ENCODE measurements at places on chromosomes 2 and 18.

- DNase-seq, result no peak
These were observed 115.3 kb downstream of the MBD2 start for GRCh38 chr18:54109131-54109683.

DNA sequence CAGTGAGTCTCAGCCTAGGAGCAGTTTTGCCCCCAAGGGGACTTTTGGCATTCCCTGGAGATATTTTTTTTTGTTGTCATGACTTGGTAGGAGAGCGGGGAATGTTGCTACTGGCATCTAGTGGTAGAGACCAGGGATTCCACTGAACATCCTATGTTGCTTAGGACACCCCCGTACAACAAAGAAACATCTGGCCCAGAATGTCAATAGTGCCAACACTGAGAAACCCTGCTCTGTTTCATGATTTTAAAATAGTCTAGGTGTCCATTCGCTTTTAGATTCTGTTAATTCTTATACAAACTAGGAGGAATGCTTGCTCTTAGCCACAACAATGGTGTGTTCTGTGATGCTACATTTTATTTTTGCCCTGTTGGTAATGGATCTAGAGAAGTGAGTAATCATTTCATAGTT, 225.8 kb upstream of the SIX3 start:
- DNase-seq, result peak; percentile 19

DNA sequence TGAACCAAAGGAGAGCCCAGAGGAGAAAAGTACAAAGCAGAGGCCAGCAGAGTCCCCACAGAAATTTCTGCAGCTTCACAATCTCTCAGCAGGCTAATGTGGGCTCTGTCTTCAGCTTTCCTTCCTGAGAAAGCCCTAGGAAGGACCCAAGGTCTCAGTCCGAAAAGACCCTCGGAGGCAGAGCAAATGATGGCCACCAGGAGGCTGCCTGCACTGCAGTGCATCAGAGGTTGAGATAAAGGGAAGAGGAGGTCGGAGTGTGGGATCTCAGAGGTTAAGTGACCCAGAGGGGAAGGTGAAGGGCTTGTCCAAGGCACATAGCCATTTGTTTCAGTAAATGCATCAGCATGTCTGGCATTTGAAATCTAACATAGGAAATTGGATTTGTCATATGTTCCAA, 299.1 kb upstream of the SLC14A2 start:
- no peak for DNase-seq

DNA sequence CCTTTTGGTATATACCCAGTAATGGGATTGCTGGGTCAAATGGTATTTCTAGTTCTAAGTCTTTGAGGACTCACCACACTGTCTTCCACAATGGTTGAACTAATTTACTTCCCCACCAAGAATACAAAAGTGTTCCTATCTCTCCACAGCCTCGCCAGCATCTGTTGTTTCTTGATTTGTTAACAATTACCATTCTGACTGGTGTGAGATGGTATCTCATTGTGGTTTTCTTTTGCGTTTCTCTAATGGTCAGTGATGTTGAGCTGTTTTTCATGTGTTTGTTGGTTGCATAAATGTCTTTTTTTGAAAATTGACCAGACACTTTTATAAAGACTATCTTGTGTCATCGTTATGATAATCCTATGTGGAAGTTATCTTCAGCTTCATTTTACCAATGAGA, 16.0 kb upstream of the ATP8B1 start:
- no peak for DNase-seq

GRCh38 chr2:235126768-235127167, 175.0 kb downstream of the SH3BP4 start:
- DNase-seq, result no peak

- no peak for DNase-seq
These were observed 101.8 kb upstream of the HDAC4 start for GRCh38 chr2:239502430-239503186.

DNA sequence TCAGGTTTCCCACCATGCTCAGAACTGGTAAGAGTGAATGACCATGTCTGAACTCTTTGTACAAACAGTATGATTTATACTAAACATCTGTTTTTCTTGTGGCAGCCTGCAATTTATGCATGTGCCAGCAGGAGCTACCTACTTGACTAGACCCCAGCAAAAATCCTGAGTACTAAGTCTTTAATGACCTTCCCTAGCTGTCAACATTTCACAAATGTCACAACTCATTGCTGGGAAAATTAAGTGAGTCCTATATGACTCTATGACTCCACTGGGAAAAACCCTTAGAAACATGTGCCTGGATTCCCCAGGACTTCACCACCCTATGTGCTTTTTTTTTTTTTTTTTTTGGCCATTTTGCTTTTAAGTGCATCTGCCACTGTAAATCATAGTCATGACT, 1225.8 kb downstream of the SUCLG1 start:
- DNase-seq, result peak; percentile 18

GRCh38 chr2:222404151-222404905, 20.0 kb upstream of the SGPP2 start:
- DNase-seq, result no peak

DNA sequence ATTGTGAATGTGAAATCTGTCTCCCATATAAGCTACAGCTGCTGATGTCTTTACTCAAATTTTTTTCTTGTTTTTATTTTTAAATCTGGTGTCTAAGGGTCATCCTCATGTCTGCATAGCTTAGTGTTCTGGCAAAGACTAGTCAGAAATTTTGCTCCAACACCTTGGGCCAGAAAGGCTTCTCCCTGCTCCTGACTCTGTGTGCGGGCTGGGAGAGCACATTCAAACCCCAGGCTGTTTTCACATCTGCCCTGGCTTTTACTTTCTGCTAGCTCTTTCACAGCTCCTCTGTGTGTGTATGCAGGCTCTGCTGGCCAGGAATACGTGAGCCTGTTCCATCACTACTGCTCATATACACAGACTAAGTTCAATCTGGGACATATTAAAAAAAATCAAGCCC, 102.9 kb upstream of the RIOK3 start:
- DNase-seq, result no peak

DNA sequence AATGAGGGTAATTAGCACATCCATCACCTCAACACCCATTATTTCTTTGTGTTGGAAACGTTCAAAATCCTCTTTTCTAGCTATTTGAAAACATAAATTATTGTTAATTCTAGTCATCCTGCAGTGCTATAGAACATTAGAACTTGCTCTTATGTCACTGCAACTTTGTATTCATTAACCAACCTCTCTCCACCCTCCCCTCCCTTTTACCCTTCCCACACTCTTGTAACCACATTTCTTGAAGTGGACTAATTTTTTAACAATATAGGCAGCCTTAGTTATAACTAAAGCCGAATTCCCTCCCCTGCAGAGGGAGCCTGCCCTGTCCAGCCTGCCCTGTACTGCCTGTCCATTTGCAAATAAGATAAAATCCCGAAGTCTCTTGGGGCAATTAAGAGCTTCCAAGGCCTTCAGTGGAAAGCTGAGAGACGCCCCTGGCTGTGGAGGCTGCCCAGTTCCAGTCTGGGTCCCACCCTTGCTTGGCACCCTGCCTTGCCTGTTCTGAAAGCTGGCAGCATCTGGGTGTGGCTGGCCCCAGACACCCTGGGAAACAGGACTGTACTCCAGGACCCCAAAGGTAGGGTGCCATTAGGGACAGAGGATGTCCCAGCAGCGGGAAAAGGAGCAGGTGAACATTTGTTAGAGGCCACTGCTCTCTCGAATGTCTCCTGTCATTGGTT, 65.1 kb downstream of the MEX3C start:
- DNase-seq, result no peak

DNA sequence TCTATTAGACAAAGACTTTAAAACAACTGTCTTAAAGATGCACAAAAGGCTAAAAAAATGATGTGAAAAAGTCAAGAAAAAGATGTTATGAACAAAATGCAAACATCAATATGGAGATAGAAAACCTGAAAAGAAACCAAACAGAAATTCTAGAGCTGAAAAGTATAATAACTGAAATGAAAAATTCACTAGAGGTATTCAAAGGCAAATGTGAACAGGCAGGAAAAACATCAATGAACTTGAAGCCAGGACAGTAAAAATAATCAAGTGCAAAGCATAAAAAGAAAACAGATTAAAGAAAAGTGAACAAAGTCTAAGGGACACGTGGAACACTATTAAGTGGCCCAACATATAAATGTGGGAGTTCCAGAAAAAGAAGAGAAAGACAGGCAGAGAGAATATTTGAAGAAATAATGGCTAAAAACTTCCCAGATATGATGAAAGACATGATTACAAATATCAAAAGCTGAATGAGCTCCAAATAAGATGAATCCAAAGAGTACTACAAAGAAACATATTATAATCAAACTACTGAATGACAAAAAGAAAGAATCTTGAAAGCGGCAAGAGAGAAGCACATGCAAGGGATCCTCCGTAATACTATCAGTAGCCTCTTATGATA, 57.5 kb downstream of the KANSL1L start:
- no peak for DNase-seq

DNA sequence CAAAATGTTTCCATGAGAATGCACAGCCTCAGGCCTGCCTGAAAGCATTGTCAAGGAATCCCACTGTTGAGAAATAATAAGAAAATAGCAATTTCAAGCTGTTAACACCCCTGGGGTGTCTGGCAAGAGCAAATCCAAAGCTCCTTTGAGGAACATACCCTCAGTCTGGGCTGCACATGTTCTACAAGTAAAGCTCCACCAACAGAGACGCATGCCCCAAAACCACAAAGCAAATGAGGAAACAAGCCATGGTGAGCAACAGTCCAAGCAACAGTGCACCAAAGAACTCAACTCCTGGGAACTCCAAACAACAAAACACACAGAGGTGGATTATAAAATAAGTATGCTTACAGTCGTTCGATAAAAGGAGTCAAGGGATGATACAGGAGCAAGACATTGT, 40.3 kb downstream of the CYP27C1 start:
- no peak for DNase-seq

DNA sequence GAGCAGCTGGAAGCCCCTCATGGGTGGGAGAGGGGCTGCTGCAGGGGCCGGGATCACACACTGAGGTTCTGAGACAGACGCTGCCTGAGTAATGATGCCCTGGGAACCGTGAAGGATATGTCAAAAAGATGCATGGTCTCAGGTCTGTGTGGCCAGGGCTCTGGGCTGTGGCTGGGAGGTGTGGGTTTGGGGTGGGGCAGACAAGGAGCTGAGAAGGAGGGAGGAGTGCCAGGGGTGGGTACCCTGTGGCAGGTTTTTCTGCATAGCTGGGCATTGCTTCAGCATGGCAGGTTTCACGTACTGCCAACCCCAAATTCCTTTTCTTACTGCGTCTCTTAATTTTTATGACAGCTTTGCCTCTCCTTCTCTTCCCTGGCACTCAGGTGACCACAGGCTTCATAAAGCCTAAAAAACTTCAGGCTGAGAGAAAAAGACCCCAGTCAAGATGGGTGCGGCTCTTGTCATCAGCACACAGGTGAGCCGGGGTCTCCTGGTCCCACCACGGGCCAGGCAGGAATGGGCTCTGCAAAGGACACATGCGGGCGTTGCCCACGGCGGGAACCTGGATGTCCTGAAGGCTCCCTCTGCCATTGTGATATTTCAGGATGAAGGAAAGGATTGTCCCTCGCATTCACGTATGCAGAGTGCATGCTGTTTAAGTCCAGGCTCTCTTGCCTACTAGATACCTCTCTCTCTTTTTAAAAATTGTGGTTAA, 18.0 kb downstream of the MALL start:
- DNase-seq, result no peak

GRCh38 chr2:39512434-39512935, 75.4 kb upstream of the MAP4K3 start:
- no peak for DNase-seq

DNA sequence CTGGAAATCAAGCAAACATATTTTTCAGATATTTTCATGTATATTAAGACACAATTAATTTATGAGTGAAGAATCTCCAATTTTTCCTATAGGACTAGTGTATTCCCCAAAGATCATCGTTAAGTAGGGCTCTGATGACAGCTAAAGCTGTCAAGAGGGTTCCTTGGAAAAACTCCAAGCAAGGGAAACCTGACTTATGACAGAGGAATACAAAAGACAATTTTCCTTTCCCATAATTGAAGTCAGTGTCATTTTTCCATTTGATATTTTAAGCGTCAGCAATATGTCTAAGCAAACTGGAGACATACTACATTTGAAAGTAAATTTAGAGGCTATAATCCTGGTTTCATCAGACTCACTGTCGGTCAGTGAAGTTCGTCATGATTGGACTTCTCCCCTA, 36.1 kb downstream of the RIT2 start:
- DNase-seq, result no peak

GRCh38 chr2:7206111-7206810, 289.0 kb downstream of the RNF144A start:
- no peak for DNase-seq

DNA sequence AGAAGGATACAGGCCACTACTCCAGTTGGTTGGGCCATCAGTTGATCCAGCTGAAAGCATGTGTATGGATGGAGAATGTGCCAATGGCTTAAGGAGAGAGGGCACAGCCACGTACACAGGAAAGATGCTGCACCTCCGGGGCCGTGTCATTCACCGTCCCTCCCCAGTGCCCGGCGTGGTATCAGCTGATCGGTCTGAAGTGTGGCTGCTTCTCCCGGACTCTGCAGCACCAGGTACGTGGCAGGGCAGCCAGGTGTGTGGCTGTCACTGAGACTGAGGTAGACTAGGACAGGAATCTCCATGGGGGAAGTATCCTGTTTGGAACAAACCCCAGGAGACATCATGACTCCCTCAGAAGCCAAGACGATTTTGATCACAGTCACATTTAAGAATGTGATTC, 4.2 kb upstream of the ERFE start:
- no peak for DNase-seq

GRCh38 chr2:128720080-128721022, 401.7 kb upstream of the HS6ST1 start:
- DNase-seq, result no peak

DNA sequence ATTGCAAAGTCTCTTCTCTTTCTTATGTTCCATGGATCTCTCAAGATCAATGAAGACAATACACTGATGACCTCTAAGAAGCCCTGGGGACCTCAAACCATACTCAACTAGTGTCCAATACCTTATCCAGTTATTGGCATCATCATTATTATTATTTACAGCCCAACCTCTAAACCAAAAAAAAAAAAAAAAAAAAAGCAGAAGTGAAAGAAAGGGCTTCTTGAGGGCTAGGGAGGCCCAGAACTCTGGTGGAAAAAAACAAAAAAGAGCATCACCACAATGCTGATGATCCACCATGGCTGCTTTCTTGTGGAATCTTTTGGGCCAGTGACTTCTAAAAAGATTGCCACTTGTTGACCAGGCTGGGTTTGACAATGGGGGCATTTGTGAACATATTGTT, 324.9 kb downstream of the LPIN1 start:
- no peak for DNase-seq

GRCh38 chr2:69564604-69565003, 78.9 kb downstream of the AAK1 start:
- no peak for DNase-seq
